ENCODE measurements at places on chromosomes 13 and 19. TPM values are rescaled to one million over a fixed set of nuclear protein-coding genes. Genes with fewer than 3 reads are reported as not detected.

DNA sequence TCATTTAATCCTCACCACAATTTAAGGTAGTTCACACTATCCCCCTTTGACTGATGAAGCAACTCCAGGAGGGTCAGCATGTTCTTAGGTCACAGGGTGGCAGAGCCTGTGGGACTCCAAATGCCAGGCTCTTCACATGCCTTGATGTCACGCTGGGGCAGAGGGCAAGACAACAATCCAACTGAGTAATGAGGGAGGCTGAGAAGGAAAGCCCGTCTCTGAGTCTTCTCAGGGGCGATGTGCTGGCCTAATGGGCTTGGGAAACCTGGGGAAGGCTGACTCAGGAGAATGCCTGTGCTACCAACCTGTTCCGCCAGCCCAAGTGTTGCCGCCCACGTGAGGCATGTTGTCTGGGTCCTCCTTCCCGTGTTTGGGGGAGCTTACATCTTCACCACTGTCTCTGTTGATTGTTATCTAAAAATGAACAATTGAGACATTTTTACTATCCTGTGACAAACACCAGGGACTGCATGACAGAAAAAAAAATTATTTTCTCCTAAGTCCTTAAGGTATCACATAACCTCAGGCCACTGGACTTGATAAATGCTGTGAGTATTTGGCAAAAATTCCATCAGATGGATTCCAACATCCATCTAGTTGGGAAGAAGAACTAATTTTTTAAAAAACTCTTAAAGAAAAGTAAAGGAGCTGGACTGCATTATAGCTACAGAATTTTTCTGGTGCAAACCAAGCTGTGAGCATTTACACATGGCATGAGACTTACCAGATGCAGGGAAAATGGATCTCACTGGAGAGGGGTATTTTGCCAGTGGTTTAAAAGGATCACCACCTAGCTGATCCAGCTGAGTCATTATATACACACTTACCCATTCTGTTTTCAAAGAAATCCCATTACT, 157.5 kb downstream of the RGCC start:
- peak overlapping the region; percentile 10 for H3K27ac ChIP-seq
- DNase-seq = no peak
- no peaks in the 10 kb centered on the region for H3K36me3 ChIP-seq

- no peaks in the 10 kb centered on the region for H3K36me3 ChIP-seq
- no peak for DNase-seq
These were observed 344.1 kb downstream of the RFC3 start for GRCh38 chr13:34161931-34162543.

Gene SCGB2B2
- total RNA-seq = 1.2 TPM

DNA sequence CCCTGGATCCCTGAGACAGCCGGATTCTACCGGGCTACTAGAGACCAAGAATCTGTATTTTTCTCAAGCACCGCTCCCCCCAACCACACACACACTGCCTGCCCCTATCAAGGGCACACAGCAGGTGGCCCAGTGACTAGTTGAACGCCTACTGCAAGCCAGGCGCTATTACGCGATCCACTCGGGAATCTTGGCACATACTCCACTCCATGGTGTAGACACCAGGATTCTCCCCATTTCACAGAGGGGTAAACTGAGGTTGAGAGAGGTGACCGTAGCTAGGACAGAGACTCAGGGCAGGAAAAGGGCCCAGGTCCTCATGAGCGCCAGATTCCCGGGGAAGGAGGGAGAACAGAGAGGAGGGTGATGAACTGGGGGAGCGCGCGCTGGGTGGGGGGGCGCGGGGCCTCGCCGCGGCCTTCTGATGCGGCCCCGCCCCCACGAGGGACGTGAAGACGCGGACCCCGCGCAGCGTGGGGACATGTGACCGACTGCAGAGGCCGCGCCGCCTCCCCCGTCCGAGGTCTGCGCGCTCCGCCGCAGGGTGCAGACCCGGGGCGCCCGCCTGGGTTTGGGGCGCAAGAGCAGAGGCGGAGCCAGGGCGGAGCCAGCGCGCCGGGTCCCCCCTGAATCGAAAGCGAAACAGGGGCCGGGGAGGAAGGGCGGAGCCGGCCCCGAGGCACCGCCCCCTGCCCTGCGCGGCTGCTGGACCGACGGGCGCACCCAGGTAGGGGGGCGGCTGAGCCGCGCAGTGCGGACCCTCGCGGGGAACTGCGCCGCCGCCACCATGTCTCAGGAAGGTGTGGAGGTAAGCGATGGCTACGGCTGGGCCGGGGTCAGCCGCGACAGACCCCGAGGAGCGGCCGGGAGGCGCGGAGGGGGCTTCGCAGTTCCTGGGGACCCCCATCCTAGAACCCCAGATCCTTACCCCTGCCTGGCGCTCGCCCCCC, at the start of gene SHFL:
TSS of gene SHFL (plus strand) at position 677 of the 950 bp plus-strand sequence. CDS start at position 788, 111 bp downstream.
- H3K36me3 ChIP-seq = no peaks in the 10 kb centered on the region
- DNase-seq = peak; percentile 64
- no peaks in the 10 kb centered on the region for H3K27me3 ChIP-seq

Gene LIN7B
- total RNA-seq = 31.2 TPM

DNA sequence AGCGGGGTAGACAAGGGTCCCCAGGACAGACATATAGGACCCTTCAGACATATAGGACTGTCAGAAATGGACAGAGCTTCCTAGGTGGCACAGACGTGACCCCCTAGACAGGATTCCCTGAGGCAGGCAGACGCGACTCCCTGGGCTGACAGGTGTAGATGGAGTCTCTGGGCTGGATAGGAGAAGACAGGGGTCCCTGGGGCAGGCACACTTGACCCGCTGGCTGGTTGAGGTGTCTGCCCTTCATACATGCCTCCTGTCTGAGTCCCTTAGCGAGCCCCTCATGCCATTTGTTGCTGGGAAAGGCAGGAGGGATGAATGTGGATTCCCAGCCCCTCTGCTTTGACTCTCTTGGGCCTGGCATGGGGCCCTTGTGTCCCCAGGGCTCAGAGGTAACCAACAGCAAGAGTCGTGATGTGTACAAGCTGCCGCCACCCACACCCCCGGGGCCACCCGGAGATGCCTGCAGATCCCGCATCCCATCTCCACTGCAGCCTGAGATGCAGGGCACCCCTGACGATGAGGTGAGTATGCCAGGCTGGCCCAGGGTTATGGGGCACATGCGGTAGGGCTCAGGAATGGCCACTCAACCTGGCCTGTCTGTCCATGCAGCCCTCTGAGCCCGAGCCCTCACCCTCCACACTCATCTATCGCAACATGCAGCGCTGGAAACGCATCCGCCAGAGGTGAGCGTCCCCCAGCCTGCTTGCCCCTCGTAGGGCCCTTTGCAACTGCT, 3.0 kb downstream of the HSPB6 start:
- H3K4me1 ChIP-seq = peaks cover 5% of the 10 kb centered on the region
- no peak overlapping the region for H3K4me3 ChIP-seq
- H3K27ac ChIP-seq = no peak overlapping the region
- H3K36me3 ChIP-seq = no peaks in the 10 kb centered on the region
- no peaks in the 10 kb centered on the region for H3K27me3 ChIP-seq

- H3K27ac ChIP-seq = no peak overlapping the region
- no peaks in the 10 kb centered on the region for H3K27me3 ChIP-seq
- H3K36me3 ChIP-seq = no peaks in the 10 kb centered on the region
- H3K4me3 ChIP-seq = no peak overlapping the region
- H3K4me1 ChIP-seq = no peaks in the 10 kb centered on the region
These were observed 194.1 kb downstream of the KLF12 start for GRCh38 chr13:73940098-73940497.

- H3K27ac ChIP-seq = no peak overlapping the region
- DNase-seq = no peak
- H3K4me1 ChIP-seq = no peaks in the 10 kb centered on the region
- H3K27me3 ChIP-seq = no peaks in the 10 kb centered on the region
These were observed 345.3 kb downstream of the ENOX1 start for GRCh38 chr13:43441464-43441863.

DNA sequence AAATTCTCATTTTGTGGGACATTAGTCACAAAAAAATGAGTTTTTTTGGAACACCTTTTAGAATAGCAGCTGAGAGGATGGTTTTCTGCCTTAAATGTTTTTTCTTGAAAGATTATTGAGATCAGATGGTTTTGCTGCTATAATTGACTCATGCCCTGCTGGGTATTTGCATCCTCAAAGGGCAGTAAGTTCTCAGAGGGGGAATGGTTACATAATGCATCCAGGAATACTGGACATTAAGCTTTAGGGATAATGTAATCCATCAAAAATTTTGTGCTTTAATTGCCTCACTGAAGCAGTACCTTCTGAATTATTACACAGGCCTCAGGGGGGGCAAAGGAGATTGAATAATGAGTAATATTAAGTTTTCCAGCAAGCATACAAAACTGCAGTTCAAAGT, 866.3 kb upstream of the SPRY2 start:
- H3K27ac ChIP-seq = no peak overlapping the region
- no peaks in the 10 kb centered on the region for H3K36me3 ChIP-seq
- H3K4me1 ChIP-seq = no peaks in the 10 kb centered on the region
- DNase-seq = no peak
- no peaks in the 10 kb centered on the region for H3K27me3 ChIP-seq

Gene RASGRP4
- 1.4 TPM for total RNA-seq

GRCh38 chr19:54252845-54253244, 4.2 kb downstream of the LILRB5 start:
- H3K27me3 ChIP-seq = peaks cover 11% of the 10 kb centered on the region

DNA sequence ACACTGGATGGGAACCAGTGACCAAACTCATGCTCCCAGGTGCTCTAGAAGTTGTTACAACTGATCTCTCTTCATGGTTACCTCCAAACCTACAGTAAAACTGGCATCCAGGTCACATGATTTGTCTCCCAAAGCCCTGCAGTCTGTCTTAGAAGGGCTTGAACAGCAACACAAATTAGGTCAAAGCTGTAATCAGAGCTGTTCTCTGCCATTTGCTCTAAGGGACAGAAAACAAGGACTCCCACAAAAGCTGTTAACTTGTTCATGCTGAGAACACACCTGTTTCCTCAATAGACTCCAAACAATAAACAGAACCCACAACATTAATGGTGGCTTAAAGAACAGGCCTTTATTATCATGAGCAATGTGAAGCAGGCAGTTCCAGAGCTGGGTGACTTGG, 8.0 kb downstream of the ZNF671 start:
- H3K27me3 ChIP-seq = no peaks in the 10 kb centered on the region
- peaks cover 16% of the 10 kb centered on the region for H3K36me3 ChIP-seq
- DNase-seq = no peak
- H3K4me3 ChIP-seq = no peak overlapping the region
- no peaks in the 10 kb centered on the region for H3K4me1 ChIP-seq

- H3K4me1 ChIP-seq = no peaks in the 10 kb centered on the region
- H3K4me3 ChIP-seq = no peak overlapping the region
- no peaks in the 10 kb centered on the region for H3K36me3 ChIP-seq
- H3K27me3 ChIP-seq = no peaks in the 10 kb centered on the region
- H3K27ac ChIP-seq = no peak overlapping the region
These were observed 19.8 kb downstream of the TMEM272 start for GRCh38 chr13:51825165-51825592.

Gene IGFL2
- 2.7 TPM for total RNA-seq

- H3K4me1 ChIP-seq = no peaks in the 10 kb centered on the region
- H3K27me3 ChIP-seq = no peaks in the 10 kb centered on the region
- no peak overlapping the region for H3K4me3 ChIP-seq
- no peak overlapping the region for H3K27ac ChIP-seq
- no peaks in the 10 kb centered on the region for H3K36me3 ChIP-seq
These were observed 26.8 kb downstream of the RASA3 start for GRCh38 chr13:114105521-114106225.

DNA sequence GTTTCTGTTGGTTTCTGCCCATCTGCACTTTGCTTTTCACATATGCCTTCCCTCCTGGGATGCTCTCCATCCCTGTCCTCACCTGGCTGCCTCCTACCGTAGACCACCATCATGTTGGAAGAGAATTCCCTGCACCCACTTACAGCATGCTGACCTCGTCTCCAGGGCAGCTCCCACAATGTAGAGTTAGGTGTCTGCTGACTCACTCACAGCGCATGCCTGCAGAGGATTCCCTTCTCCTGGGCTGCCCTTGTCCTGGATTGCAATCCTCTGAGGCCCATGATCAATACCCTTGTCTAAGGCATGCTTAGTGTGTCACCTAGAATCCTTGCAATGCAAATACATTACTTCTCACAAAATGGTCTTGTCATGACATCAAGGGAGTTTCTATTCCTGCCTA, 43.6 kb downstream of the STOML3 start:
- H3K36me3 ChIP-seq = no peaks in the 10 kb centered on the region
- no peaks in the 10 kb centered on the region for H3K4me1 ChIP-seq
- H3K27me3 ChIP-seq = no peaks in the 10 kb centered on the region
- no peak overlapping the region for H3K27ac ChIP-seq
- H3K4me3 ChIP-seq = no peak overlapping the region

DNA sequence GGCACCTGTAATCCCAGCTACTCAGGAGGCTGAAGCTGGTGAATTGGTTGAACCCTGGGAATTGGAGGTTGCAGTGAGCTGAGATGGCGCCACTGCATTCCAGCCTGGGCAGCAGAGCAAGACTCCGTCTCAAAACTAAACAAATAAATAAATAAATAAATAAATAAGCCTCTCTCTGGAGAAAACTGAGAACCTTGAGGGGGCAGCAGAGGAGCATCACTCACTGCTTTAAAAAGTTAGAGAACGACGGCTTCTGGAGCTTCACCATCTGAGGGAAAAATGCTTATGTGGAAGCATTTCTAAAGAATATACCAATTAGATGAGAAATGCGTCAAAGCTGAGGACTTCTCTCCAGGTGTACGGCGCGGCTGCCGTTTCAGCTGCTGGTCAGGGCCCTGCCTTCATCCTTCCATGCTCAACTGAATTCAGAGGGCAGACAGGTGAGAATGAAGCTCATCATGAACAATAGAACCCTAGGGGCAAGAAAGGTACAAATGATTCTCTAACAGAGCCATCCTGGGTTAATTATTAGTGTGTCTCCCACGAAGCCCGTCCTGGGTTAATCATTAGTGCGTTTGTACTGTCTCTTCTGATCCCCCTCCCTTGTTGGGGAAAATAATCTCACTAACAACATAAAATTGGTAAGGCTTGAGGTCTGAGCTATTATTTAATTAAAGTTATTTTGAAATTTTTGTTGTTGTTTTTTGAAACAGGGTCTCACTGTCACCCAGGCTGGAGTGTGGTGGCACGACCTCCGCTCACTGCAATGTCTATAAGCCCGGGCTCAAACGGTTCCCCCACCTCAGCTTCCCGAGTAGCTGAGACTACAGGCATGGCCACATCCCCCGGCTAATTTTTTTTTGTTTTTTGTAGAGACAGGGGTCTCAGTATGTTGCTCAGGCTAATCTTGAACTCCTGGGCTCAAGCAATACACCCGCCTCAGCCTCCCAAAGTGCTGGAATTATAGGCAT, 80.1 kb downstream of the IPO5 start:
- H3K36me3 ChIP-seq = no peaks in the 10 kb centered on the region
- no peak overlapping the region for H3K27ac ChIP-seq
- H3K27me3 ChIP-seq = no peaks in the 10 kb centered on the region
- no peak overlapping the region for H3K4me3 ChIP-seq
- no peaks in the 10 kb centered on the region for H3K4me1 ChIP-seq
